ENCODE measurements at places on chromosomes 7 and 10. TPM values are rescaled to one million over a fixed set of nuclear protein-coding genes. Genes with fewer than 3 reads are reported as not detected.

DNA sequence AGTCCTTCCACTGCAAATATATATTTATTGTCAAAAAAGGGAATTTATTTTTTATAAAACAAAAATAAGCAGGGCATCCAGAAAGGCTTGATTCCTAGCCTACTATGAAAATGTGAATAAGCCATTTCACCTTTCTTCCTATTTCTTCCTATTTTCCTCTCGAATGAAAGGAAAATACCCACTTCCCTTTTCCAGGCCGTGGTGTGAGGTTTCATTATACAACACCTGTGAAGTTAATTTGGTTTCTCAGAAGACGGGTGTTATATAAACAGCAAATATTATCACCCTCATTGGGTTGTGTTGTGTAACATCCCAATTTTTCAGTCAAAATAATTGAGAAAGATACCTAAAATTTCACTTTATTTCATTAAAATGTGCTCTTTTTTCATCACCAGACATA, 214.3 kb downstream of the DGKB start:
- H3K36me3 ChIP-seq = no peaks in the 10 kb centered on the region
- peaks cover 7% of the 10 kb centered on the region for H3K4me1 ChIP-seq
- no peaks in the 10 kb centered on the region for H3K27me3 ChIP-seq
- H3K27ac ChIP-seq = no peak overlapping the region

GRCh38 chr7:8290645-8291308, 28.8 kb upstream of the ICA1 start:
- no peaks in the 10 kb centered on the region for H3K36me3 ChIP-seq
- H3K4me1 ChIP-seq = no peaks in the 10 kb centered on the region
- no peaks in the 10 kb centered on the region for H3K27me3 ChIP-seq
- H3K4me3 ChIP-seq = no peak overlapping the region
- H3K27ac ChIP-seq = no peak overlapping the region
- DNase-seq = no peak

- no peaks in the 10 kb centered on the region for H3K36me3 ChIP-seq
- no peak overlapping the region for H3K4me3 ChIP-seq
- no peak overlapping the region for H3K27ac ChIP-seq
- no peaks in the 10 kb centered on the region for H3K27me3 ChIP-seq
These were observed 18.0 kb upstream of the NPVF start for GRCh38 chr7:25246306-25246705.

DNA sequence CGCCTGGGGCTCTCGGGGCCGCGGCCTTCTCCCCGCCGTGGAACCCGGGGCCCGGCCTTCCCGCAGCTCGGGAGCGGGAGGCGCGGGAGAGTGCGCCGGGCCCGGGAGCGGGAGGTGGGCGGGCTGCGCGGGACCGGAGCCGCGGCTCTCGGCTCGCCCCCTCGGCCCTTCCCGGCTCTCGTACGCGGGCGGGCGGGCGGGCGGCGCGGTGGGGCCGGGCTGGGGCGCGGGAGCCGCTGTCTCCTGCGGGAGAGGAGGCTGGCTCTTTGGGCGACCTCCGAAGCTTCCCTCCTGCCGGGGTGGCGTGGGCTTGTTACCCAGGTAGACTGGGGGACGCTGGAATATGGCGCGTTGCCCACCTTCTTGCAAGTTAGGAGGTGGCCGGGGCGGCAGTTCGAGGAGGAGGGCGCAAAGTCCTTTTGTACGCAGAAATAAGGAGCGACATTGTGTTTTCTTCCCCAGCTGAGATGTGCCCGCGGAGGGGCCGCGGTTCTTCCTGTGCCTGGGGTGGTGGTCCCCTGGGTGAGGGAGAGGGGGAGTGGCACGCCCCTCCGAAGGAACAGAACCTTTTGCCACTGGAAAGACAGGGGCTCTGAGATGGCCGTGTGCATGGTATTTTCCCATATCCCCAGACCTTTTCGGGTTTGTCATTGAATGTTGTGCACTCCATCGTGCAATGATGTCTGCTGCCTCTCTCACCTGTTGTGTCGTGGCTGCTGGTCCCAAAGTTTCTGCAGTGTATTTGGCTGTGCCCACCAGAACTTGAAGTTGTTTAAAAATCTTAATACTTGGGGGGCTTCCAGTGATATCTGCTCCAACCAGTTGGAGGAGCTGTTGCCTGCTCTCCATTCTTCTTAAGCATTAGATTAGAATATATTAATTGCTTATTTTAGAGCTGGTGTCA, 844 bp downstream of the NRF1 start:
- peak; percentile 45 for DNase-seq
- no peaks in the 10 kb centered on the region for H3K36me3 ChIP-seq
- H3K4me3 ChIP-seq = peak overlapping the region; percentile 95
- peaks cover 8% of the 10 kb centered on the region for H3K27me3 ChIP-seq
- peak overlapping the region; percentile 89 for H3K27ac ChIP-seq

- no peak overlapping the region for H3K27ac ChIP-seq
- DNase-seq = no peak
- H3K27me3 ChIP-seq = peaks cover 4% of the 10 kb centered on the region
- H3K4me1 ChIP-seq = peaks cover 34% of the 10 kb centered on the region
- peaks cover 7% of the 10 kb centered on the region for H3K36me3 ChIP-seq
- no peak overlapping the region for H3K4me3 ChIP-seq
These were observed 11.0 kb downstream of the SORBS1 start for GRCh38 chr10:95550073-95550672.

Gene OR9A2
- total RNA-seq = not detected

Gene BLNK
- not detected for total RNA-seq
